ENCODE measurements at places on chromosomes 4 and X.

DNA sequence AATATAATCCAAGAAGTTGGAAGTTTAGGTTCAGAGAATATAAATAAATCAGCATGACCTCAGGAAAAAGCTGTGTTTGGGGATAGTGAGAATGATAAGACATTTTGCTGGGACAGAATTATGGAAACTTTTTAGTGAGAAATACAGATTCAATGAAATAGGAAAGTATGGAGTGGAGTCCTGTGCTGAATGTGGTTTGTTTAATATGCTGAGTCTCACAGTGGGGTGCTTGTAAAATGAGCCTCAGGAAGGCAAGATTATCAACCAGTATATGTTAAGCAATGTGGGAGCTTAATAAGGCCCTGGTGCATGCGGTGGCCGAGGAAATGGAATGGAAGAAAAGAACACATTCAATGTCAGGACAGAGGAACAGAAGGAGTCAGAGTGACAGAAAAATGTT lies 1554.7 kb upstream of the TENM3 start:
- no peak for DNase-seq

- DNase-seq, result no peak
Measured at GRCh38 chr4:177448850-177449249, 6.6 kb upstream of the AGA start.

GRCh38 chr4:119765951-119766350 lies 137.3 kb upstream of the PDE5A start:
- no peak for DNase-seq

GRCh38 chr4:90171491-90171890 lies 44.3 kb downstream of the CCSER1 start:
- no peak for DNase-seq

DNA sequence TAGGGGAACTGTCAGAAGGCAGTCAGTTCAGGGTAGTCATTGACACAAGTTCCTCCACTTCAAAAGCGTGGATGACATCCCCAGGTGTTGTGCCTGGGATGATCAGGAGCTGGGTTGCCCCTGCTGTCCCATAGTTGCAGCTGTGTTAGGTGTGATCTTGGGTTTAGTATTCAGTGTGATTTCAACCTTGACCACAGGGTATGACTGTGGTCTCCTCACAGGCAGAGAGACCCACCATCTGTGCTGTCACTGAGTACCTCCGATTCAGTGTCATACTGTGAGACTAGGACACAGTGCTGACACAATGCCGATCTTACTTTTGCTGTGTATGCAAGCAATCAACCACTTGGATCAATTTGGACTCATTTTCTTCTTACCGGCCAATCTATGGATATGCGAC lies 25.2 kb downstream of the FOXR2 start:
- no peak for DNase-seq

DNA sequence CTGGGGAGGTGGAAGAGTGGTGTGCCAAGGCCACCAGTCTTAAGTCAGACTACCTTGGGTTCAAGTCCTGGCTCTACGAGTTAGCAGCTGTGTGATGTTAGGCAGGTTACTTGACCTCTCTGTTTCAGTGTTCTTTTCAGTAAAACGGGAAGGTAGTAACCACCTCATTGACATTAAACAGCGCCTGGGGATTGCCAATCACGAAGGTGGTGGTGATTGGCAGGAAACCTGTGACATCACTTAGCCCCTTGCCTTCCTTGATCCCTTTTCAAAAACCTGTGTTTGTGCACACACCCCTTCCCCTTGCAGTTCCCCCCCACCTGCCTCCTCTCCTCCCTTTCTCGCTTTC lies 7.6 kb downstream of the KLF3 start:
- DNase-seq, result no peak

DNA sequence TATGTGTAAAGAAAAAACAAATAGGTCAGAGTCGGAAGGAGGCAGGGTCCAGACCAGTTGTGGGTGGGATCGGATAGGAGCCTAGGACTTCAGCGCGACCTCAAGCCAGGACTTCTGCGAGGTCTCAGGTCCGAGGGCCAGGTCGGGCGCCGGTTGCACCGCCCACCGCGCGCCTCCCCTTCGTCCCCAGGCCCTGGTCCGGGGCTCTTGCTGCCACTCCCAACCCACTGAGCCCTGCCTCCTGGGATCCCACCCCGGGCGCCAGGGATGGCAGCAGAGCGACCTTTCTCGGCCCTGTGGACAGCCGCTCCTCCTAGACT lies 12.3 kb downstream of the PITX2 start:
- DNase-seq, result no peak

- DNase-seq, result no peak
Measured at GRCh38 chr4:125911481-125911880, 596.7 kb downstream of the FAT4 start.

GRCh38 chrX:137428766-137429591 lies 136.9 kb upstream of the ZIC3 start:
- DNase-seq, result no peak

- DNase-seq, result no peak
Measured at GRCh38 chr4:27463816-27464215, 603.2 kb downstream of the STIM2 start.

GRCh38 chrX:152960115-152960514 lies 33.8 kb downstream of the PNMA5 start:
- DNase-seq, result no peak

DNA sequence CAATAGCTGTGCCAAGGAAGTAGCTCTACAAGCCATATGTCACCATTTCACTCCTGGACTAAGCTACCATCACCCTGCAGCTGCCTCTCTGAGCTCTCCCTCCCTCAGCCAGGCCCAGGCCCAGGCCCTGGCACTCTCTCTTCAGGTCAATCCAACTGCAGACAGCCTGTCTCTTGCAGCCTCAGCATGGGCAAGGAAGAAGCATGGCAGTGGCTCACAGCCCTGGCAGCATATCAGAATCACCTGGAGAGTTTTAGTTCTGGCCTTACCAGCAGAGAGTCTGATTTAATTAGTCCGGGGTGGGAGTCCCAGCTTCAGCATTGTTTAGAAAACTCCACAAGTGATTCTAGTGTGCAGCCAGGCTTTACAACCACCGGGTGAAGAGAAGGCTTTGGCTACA lies 31.5 kb downstream of the NALF2 start:
- DNase-seq, result peak; percentile 11

GRCh38 chr4:143411527-143412419 lies 75.1 kb downstream of the GAB1 start:
- no peak for DNase-seq

- no peak for DNase-seq
Measured at GRCh38 chr4:189769131-189769530, 171.5 kb upstream of the FRG1 start.

GRCh38 chrX:98371994-98372393 lies 1488.3 kb downstream of the RPA4 start:
- DNase-seq, result no peak

DNA sequence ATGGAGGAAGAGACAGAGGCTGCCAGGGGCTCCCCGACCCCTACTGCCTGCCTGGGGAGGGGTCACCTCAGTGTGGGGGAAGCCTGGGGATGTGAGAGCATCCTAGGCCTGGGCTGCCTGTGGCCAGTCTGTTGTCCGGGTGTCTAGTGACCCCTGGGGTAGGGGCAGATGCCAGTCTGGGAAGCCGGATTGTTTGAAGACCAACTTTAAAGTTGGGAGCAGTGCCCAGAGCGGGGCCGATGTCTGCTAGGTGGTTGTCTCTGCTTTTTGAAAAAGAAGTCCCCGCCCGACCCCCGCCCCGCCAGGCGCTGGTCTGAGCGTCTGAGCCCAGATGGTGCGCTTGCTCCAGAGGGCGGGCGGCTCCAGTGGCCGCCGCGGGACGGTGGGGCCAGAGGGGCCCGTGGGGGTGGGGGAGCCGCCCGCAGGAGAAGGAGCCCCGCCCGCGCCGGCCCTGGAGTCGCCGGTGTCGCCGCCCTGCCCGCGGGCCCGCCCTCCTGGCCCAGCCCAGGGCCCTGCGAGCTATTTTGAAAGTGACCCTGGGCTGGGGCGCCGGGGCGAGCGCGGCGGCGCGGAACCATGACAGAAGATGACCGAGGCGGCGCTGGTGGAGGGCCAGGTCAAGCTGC lies at the start of gene DOK7:
Gene DOK7, plus strand, starts transcription at position 517 of the 626 bp plus-strand sequence. Its CDS starts 70 bp downstream, at position 587.
- DNase-seq, result no peak

GRCh38 chr4:47002580-47002979 lies 9.2 kb upstream of the GABRA4 start:
- no peak for DNase-seq

DNA sequence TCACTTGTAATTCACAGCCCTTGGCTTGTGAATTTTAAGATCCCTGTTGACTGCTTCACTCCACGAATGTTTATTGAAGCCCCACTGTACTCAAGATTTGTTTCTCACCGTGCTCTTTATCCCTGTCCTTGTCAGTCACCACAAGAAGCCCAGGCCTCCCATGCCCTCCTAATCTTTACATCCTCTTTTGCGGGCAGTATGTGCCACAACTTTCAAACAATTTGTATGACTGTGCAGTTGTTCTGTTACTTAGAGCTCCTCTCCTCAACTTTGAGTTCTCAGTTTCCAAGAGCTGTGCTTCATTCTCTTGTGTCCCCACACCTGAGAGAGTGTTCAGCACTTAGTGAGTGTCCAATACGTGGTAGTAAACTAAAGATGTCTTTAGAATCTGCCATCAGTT lies 467.7 kb downstream of the NKX6-1 start:
- DNase-seq, result no peak

- no peak for DNase-seq
Measured at GRCh38 chr4:7590189-7590588, 155.5 kb upstream of the PSAPL1 start.

GRCh38 chr4:90474484-90474883 lies 347.3 kb downstream of the CCSER1 start:
- no peak for DNase-seq

DNA sequence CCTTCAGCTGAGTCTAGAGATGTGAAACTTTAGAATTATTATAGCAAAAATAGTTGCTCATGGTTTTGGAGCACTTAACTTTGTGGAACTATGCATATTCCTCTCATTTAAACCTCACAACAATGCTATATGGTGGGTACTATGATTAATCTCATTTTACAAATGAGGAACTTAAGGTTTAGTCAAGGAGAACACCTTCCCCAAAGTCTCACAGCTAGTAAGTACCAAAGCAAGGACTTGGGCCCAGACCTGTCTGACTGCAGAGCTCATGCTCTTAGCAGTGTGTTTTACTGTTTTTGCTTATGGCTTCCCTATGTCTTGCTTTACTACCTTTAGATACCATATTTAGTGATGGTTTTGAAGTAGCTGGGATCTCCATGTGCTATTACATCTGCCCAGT lies 5.1 kb downstream of the UBE2A start:
- no peak for DNase-seq

- no peak for DNase-seq
Measured at GRCh38 chrX:19904778-19905367, 17.5 kb upstream of the SH3KBP1 start.

DNA sequence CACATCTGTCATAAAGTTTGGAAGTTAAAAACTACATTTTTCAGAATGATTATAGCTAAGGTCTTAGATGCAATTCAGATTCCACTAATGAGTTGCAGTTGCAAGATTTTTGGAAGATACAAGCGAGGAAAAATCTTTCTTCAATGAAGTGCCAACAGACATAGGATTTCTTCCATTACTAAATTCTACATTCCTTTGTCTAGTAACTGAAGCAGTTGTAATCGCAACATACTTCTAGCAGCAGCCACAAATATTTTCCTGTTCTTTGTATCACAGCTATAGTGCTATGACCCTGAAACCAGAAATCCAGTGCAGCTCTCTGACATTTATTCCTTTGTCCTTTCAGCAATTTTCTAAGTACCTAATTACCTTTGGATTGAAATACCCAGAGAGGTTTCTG lies 225.2 kb upstream of the SLIT2 start:
- DNase-seq, result no peak

DNA sequence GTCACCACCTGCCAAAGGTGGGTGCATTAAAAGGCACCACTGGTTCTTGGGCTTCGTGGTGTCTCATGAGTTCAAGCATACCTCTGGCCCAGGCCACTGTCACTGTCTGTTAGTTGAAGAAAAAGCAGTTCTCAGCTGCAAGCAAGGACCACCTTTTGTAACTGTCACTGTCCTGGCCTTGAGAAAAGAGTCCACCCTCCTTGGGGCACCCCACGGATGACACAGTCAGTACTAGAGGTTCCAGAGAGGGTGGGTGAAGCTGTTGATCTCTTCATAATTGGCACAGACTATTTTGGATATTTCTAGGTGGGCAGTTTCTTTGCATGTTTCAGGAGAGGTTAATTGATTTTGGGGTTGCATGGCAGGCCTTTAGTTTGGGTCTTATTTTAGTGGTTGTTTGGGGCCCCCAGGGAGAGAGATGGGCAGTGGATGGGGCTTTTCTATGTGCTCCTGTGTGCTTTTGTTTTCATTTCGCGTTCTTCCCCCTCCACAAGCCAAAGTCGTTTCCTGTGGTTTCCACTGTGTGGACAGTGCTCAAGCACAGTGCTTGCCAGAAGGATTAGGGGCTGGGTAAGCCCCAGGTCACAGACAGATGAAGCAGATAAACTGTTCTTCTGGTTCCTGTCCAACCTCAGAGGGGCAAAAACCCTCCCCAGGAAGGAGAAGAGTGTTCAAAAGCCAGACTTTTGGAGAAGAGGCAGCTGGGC lies 156.2 kb upstream of the PPP1R2C start:
- no peak for DNase-seq

DNA sequence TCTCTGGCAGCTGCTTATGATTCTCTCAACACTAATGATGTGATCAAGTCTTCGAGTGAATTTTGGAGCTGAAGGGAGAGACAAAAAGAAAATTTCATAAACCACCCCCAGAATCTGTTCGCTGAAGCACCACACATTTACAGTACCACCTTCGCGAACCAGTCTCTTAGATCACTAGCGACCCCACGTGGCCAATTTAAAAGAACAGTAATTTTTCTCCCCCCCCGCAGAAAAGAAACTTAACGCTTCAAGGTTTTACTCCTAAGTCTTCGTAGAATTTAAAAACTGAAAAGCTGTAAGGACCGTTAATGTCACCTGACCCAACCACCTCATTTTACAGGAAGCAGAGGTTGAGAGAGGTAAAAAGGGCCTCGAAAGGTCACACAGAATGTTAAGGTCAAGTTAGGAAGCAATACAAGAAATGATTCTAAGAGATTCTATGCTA lies 187.5 kb downstream of the QDPR start:
- DNase-seq, result no peak

DNA sequence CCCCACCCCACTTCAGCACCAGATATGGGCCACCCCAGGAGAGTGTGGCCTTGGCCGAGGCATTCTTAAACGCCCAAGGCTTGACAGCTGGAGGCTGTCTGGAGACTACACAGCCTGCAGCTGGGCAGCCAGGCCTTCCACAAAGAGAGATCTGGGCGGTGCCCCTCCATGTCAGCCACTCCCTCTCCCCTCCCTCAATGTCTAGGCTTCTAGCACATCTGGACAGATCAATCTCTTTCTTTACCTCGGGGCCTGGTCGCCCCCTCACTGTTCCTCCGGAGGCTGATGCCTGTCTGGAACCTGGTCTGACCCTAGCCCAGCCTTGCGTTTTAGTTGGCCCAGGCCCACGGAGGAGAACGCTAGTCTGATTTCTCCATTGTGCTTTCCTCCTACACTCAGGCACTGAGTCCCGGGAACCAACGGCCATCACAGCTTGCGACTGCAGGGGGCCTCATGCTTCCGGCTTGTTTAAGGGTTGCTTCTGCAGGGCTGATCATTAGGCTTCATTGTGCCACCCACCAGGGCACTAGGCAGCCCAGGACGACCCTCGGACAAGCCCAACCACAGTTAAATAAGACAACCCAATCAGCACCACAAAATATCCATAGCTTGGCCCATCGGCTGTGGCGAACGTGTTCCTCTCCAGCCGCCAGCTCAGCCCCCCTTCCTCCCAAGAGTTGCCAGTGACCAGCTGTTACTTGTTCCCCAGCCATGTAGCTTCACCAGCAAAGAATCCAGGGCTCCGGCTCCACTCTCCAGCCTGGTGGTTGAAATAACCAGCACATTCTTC lies 200.6 kb downstream of the BCOR start:
- DNase-seq, result no peak

All from NCI-H510A (cell line).